CD4-positive, alpha-beta T cell treated with Interleukin-6 at 100 ng/mL for 8 hours (primary cell): ENCODE measurements at places on chromosomes 16 and 17.

GRCh38 chr16:85960486-85961046, 61.6 kb downstream of the IRF8 start:
- DNase-seq: no peak

GRCh38 chr16:10370096-10370726, 15.7 kb upstream of the ATF7IP2 start:
- DNase-seq: no peak

DNA sequence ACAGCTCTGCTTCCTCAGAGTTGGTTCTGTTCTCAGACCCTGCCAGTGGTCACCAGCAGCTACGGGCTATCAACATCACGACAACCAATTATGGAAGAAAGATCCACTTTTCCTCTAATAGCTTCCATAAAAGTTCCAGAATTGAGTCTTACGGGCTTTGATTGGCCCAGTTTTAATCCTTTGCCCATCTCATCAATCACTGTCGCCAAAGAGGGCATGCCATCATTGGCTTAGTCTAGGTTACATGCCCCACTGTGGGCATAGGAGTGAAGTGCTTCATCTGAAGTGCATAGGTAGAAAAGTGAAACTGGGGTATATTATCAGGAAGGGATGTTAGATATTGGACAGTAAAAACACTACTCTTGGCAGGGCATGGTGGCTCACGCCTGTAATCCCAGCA, 76.6 kb upstream of the DHX40 start:
- no peak for DNase-seq

DNA sequence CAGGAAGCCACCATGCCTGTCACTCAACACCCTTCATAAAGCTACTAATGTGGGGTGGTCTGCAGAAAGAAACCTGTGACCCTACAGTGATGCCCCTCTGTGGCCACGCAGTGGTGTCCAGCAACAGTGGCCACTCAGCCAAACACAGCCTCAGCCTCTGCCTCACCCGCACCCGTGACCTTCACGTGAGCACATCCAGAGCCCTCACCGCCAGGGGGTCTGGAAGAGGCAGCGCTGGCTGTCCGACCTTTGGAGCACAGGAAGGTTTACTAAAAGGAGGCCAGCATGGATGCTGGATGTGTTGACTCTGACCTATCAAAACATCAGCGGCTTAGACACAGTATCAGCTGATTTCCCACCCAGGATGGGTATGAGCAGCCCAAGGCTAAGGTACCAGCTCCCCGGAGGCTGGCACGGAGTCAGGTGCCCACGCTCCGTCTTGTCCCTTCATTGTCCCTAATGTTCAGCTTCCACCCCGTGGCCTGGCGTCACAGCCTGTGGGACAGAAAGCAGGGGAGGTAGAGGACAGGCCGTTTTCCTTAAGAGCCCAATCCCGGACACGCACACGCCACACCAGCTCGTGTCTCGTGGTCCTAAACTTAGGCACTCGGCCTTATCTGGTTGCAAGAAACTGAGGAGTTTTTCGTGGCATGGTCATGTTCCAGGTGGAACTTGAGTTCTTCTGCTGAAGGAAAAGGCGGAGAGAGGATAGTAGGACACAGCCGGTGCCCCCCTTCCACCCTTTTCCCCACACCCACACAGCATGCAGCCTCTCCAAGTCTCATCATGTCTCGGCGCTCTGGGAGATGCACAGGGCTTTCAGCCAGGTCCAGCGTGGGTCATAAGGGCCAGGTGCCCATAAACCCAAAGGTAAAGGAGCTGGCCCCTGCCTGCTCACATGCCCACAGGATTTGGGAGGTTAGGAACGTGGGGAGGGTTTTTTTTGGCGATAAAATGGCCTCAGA, 49.7 kb upstream of the ENDOV start:
- no peak for DNase-seq

GRCh38 chr16:625117-625976, 5.4 kb upstream of the WFIKKN1 start:
- no peak for DNase-seq

GRCh38 chr17:78108726-78109488, 19.6 kb downstream of the TMC6 start:
- no peak for DNase-seq

GRCh38 chr16:65876056-65876408, 490.5 kb upstream of the CDH5 start:
- DNase-seq: no peak

GRCh38 chr17:14469971-14470370, 169.1 kb downstream of the HS3ST3B1 start:
- no peak for DNase-seq

DNA sequence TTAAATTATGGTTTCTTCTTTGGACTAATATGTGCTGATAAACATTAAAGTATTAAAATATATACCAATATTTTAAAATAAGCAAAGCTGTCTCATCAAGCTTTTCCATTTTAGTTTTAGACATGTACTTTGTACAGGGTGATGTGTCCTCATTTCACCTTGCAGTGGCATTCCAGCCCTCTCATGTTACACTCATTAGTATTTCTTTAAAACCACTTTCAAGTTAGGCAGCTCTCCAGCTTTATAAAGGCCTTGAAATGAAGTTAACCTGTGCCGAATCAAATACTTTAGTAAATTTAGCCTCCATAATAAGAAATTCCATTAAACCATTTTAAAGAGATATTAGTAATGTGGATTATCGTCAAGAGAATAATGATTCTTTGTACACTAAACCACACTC, 107.6 kb upstream of the HLF start:
- no peak for DNase-seq

- DNase-seq: no peak
These were observed 45.9 kb downstream of the TMEM114 start for GRCh38 chr16:8544406-8544805.

DNA sequence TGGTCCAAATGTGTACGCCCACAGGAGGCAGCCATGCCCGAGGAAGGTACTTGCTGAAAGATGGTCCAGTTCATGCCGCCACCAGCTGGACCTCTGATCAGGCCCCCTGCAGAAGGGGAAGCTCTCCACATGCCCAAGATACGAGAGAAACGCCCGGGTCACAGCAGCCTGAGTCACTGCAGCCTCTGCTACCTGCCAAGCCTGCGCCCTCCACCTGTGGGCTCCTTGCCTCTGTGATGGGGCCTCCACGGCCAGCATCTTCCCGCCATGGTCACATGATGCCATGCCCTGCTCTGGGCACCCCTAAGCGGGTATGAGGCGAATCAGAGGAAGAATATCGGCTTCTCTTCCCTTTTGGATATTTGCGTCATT, 13.7 kb upstream of the KREMEN2 start:
- DNase-seq: no peak

DNA sequence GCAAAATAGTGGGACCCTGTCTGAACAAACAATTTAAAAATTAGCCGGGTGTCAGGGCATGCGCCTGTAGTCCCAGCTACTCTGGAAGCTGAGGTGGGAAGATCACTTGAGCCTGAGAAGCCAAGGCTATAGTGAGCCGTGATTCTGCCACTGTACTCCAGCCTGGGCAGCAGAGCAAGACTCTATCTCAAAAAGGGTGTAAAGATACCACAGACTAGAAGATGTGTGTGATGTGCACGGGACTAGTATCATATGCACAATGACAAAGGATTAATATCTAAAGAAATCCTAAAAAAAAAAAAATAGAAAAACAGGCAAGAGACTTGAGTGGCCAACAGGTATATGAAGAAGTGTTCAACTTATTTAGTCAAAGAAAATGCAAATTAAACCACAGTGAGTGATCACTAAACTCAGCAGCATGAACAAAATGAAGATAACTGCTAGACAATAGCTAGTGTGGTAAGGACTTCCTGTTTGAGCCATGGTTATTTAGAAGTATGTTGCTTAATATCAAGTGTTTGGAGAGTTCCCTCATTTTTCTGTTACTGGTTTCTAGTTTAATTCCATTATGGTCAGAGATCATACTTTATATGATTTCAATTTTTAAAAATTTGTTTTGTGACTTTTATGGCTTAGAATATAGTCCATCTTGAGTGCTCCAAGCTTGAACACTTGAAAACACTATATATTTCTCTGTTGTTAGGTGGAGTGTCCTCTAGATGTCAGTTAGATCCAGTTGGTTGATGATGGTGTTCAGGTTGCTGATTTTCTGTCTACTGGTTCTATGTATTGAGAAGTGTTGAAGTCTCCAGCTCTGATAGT, 14.7 kb upstream of the SLX4 start:
- DNase-seq: peak; percentile 21

DNA sequence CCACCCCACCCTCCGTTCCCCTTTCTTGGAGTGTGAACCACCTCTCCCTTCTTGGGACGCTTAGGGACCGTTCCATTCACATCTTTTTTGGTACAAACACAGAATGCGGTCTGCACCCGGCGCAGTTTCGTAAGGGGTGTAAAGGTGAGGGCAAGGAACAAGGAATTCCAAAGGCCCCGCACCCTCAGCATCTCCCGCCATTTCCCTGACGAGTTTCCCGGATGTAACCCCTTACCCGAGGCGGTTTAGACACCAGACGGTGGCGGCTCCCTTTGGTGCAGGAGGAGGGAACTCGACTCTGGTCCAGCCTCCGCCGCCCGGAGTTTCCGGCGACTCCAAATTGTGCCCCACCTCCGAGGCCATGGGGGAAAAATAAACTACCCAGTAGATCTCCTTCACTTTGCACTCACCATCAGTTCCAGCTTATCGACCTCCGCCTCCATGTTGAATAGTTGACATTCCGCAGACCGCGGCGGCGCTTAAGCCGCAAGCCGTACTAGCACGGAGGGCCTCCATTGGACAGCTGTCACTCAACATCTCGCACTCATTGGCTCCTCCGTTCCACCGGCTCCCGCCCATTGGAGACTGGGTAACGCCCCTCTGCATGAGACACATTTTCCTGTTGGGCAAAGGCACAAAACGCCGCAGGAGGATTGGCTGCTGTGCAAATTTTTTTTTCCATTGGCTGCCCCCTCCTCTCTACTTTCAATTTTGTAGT, at the start of gene SKA2:
SKA2 (minus strand) TSS at position 466 of the 718 bp plus-strand sequence; CDS start at position 443, 23 bp downstream.
- DNase-seq: no peak
